Suprapubic skin (tissue), 4 donors: ENCODE measurements at places on chromosomes 4 and X. TPM values are rescaled to one million over a fixed set of nuclear protein-coding genes. Genes with fewer than 3 reads are reported as not detected.

L1CAM gene
- total RNA-seq = 8.4 TPM

BMP3 gene
- 1.3 TPM for total RNA-seq

ZCCHC18 gene
- total RNA-seq = not detected

GPRIN3 gene
- 1.4 TPM for total RNA-seq

REELD1 gene
- total RNA-seq = not detected

LGI2 gene
- total RNA-seq = 0.45 TPM

CXorf58 gene
- not detected for total RNA-seq

XAGE1A gene
- not detected for total RNA-seq

TMEM33 gene
- 46.3 TPM for total RNA-seq

BTC gene
- total RNA-seq = 30.0 TPM

ARHGEF6 gene
- total RNA-seq = 8.2 TPM

HGFAC gene
- total RNA-seq = not detected

CSAG2 gene
- not detected for total RNA-seq

GDPD2 gene
- total RNA-seq = 68.7 TPM

STAP1 gene
- total RNA-seq = 0.55 TPM

OCRL gene
- 17.6 TPM for total RNA-seq

DCAF8L2 gene
- total RNA-seq = not detected

ETDA gene
- total RNA-seq = not detected

MGAT4D gene
- total RNA-seq = not detected

CXorf65 gene
- not detected for total RNA-seq

TMA16 gene
- 57.9 TPM for total RNA-seq

FHIP1A gene
- 90.3 TPM for total RNA-seq

GABRE gene
- total RNA-seq = 55.8 TPM

NHSL2 gene
- total RNA-seq = 4.7 TPM

AFM gene
- total RNA-seq = not detected

GAGE12H gene
- total RNA-seq = not detected

DGAT2L6 gene
- total RNA-seq = 42.0 TPM

GAGE12F gene
- not detected for total RNA-seq

FGF2 gene
- 3.0 TPM for total RNA-seq

SORCS2 gene
- total RNA-seq = 1.4 TPM

IQSEC2 gene
- total RNA-seq = 29.1 TPM

TMEM271 gene
- total RNA-seq = 0.40 TPM

CCSER1 gene
- 14.3 TPM for total RNA-seq

ENOPH1 gene
- 31.5 TPM for total RNA-seq

SPINK2 gene
- not detected for total RNA-seq

LONRF3 gene
- total RNA-seq = 1.9 TPM

RRH gene
- not detected for total RNA-seq

SHROOM4 gene
- total RNA-seq = 3.0 TPM

F8 gene
- total RNA-seq = 6.3 TPM
